T-helper 2 cell (primary cell): ENCODE measurements at places on chromosomes 4 and X.

GRCh38 chrX:130418066-130418465, 16.3 kb downstream of the RBMX2 start:
- no peak for DNase-seq

- no peak for DNase-seq
Observed at GRCh38 chrX:79623098-79623762, 256.1 kb upstream of the ITM2A start.

DNA sequence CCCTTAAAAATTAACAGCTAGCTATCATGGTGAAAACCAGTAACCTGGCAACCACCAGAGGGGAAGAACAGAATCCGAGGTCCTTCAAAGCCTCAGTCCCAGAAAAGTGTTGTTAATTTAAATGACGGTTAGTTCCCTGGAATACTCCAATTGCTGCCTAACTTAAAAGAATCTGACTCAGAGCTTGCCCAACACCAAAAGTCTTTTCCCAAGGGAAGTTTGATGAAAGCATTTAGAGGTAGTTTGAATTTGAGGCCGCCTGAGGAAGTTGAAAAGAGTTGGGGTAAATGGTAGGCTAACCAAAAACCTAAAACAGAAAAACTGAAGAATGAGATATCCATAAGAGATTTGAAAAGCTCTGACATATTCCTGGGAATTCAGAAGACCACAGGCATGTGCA, 46.6 kb downstream of the IL13RA2 start:
- no peak for DNase-seq

DNA sequence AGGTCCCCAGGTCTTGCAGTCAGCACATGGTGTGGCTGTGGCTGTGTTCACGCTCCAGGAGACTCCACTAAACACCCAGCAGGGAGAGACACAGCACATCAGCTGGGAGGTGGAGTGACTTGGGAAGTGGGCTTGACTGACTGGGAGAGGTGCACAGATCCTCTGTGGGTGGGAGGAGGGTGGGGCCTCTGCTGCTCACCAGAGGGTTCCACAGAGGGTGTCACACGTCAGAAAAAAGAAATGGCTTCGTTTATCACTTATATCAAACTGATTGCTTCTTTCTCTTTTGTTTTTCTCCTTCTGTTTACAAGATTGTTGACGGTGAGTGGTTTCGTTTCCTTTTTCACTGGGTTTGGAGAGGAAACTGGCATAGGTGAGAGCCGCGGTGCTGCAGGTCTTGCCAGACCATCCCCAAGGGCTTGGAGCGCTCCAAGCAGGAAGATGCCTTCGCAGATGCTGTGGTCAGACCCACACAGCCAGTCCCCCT, 24.8 kb upstream of the FAM193A start:
- no peak for DNase-seq

DNA sequence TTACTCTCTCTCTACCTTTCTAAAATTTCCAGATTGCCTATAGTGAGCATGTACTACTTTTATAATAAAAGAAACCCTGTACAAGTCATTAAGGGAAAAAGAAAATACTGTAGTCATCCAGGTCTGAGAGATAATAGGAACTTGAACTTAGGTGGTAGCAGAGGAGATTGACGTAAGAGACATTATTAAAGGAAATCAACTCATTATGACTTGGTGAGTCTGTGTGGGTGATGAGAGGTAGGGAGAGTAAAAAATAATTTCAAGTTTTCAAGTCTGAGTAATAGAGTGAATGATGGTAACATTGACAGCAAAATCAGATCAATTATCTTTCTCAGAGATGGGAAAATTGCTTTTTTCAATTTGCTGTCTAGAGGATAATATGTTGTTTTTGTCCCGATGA, 44.0 kb upstream of the ZCCHC12 start:
- no peak for DNase-seq

GRCh38 chrX:151996347-151996746, 21.9 kb upstream of the GABRE start:
- DNase-seq = no peak

DNA sequence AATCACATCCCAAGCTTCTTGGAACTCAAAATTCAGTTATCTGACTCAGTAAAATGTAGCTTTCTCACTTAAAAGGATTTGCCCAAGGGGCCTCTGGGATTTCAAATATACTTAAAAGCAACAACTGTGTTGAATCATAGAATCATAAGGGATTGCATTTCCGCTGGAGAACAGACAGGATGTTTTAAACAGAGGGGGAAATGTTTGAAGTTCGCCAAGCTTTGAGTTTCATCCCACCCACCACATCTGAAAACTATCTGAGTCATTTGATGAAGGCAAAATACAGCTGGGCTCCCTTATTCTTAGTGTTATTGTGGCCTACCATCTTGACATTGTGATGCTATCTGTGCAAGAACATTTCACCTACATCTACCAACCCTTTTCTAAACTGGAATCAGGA, 73.5 kb downstream of the PPP1R2C start:
- DNase-seq = peak; percentile 4

DNA sequence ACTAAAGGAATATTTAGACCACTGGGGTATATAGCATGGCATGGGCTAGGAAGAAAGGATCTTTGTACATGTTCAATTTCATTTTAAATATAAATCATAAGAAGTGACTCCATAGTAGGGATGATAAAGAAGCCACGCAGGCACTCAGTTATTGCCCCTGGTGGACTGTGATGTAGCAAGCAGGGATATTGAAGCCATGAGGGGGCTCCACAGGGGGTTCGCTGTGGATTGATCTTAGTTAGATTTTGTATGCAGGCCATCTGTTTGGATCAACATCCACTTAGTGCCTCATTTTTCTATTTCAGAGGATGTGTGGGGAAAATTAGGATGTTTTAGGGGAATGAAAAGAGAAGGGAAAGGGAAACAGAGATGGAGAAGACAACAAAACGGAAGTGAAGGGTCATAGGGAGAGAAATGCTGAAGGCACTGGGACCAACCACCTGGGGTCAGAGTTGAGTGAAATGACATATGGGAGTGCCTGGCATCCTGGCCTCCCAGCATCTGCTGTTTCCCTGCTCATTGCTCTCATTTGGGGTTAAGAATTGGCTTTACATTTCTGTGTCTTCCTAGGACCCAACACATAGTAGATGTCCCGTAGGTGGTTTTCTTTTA, 11.2 kb upstream of the FREM3 start:
- DNase-seq = no peak

DNA sequence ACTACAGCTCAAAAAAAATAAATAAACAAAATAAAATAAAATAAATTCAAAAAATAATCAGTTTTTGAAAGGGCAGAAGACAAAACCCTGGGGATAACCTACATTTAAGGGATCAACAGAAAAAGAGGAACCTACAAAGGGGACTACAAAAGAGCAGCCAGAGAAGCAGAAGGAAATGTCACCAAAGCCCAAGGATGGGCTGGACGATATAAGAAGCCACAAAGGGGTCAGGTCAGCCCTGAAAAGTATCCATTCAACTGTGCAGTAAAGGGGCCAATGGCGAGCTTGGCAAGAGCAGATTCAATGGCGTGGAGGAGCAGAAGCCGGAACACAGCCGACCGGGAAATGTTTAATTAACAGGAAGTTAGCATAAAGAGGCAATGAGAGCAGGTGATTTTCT, 16.9 kb downstream of the ACOT9 start:
- no peak for DNase-seq

GRCh38 chr4:89117115-89117514, 5.8 kb downstream of the TIGD2 start:
- DNase-seq = no peak

GRCh38 chrX:26100421-26100920, 37.7 kb upstream of the MAGEB18 start:
- no peak for DNase-seq

- DNase-seq = no peak
Observed at GRCh38 chrX:118694638-118695037, 32.8 kb upstream of the IL13RA1 start.

DNA sequence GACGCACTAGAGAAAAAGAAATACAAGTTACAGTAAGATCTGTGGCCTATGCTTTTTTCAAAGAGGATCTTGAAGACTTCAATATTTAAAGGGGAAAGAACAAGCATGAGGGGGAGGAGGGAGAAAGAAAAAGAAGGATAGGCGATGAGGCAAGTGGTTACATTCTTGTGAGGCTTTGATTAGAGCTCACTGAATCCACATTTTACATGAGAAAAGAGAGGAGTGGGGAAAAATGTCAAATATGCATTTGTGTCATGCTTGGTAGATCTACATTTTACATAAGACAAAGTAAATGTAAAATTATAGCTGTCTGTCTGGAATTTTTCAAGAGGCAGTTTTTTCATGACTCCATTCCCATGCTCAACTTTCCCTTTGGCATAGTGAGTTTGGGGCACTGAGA, 965.9 kb downstream of the FSTL5 start:
- no peak for DNase-seq

DNA sequence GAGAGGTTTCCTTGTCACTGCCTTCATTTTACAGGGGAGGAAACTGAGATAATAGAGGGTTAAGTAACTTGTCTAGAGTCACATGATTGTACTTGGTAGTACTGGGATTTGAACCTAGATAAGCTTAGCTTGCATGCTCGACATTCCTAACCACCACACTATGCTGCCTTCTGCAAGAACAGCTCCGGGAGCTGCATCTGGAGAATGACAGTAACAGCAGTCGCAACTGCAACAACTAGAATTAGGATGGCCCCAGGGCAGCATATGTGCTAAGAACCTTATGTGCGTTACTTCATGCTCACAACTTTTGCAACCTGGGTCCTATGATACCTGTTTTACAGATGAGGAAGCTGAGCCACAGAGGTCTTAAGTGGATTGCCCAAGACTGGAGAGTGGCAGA, 89.5 kb upstream of the LCORL start:
- no peak for DNase-seq

GRCh38 chrX:25344161-25344936, 328.6 kb upstream of the ARX start:
- DNase-seq = no peak

- DNase-seq = no peak
Observed at GRCh38 chr4:73816814-73817213, 19.7 kb upstream of the CXCL6 start.

GRCh38 chrX:122770581-122770980, 413.5 kb upstream of the GRIA3 start:
- DNase-seq = no peak

GRCh38 chrX:118976599-118977340, 2.4 kb downstream of the LONRF3 start:
- DNase-seq = no peak

- no peak for DNase-seq
Observed at GRCh38 chrX:52852110-52852860, 15.6 kb downstream of the XAGE3 start.

- DNase-seq = no peak
Observed at GRCh38 chr4:90670183-90670582, 543.0 kb downstream of the CCSER1 start.

GRCh38 chr4:96912716-96913115, 1072.8 kb downstream of the PDHA2 start:
- DNase-seq = no peak

DNA sequence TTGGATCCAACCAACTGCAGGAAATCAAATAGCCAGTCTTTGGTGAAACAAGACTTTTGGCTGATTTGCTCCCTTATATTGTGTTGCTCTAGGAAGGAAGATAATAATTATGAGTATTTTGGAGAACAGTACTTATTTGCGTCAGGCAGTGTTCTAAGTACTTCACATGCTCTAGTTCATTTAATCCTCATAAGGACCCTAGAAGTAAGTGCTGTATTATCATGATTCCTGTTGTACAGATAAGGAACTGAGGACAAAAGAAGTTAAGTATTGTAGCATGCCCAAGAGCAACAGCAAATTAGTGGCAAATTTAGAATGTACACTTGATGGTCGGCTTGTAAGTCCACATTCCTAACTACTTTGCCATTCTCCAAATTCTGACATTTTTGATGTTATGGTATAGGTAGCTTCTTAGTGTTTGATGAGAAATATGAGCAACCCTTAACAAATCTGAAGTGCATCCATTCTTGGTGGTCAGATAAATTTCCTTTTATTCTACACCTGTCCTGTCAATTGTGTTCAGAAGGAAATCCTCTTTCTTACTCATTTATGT, 72.0 kb downstream of the SPRY1 start:
- no peak for DNase-seq

- peak; percentile 89 for DNase-seq
Observed at GRCh38 chrX:71111141-71111843, at the start of gene IL2RG. Gene IL2RG, minus strand, starts transcription at chrX:71111577. Its CDS starts 38 bp downstream, at chrX:71111539.

DNA sequence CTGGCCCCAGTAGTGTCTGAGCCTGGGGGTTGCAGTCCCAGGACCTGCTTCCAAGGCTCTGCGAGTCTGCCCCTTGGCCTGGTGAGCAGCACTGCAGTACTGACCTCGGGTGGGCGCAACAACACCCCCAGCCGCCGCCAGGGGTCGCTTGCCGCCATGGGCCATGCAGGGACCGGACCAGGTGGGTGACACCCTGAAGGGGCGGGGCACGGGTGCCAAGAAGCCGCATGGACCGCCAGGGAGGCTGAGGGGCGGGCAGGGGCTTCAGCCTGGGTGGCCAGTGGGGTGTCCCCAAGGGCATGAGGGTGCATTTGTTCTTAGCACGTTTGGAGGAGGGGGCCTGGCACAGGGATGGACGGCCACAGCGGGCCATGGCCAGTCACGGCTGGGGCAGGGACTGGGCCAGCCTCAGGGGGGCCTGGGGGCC, 25.0 kb downstream of the TACC3 start:
- DNase-seq = peak; percentile 56

DNA sequence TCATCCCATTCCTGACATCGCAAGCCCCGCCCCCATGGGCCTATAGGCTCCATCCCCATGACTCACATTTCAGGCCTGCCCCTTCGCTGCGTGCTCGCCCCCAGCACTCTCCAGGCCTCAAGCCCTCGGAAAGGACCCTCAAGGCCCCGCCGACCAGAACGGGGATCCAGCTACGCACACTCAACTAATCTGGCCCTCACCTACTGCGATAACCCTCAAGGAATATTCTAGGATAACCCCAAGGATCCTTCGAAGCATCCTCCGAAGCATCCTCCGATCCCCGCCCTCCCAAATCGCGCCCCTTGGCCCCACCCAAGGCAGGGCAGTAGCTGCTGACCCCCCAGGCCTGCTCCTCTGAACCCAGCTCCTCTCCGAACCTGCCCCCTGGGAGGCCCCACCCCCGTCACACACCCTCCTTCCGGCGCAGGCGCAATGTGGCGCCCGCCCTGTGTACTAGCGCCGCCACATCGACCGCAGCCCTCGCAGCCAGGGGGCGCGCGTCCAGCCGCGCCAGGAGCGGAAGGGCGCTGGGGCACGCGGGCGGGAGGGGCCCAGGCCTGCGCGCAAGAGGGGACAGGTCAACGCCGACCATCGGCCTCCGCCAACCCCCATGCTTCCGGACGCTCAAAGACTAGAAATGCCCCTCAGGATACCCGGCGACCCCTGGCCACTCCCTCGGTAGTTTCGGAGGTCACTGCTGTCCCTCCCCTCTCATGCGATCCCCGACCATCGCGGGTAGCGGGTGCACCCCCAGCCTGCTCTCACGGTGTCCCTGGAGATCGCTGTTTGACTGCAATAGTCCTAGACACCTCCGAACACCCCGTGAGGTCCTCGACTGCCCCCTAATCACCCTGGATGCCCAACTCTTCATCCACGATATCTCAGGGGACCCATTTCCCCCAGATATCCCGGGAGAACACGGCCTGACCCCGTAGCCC, 6.4 kb upstream of the MAGIX start:
- DNase-seq = peak; percentile 87

- DNase-seq = no peak
Observed at GRCh38 chr4:174490451-174490961, 31.8 kb downstream of the HPGD start.

GRCh38 chr4:2302387-2303119, 40.6 kb upstream of the MXD4 start:
- no peak for DNase-seq

GRCh38 chr4:120049732-120050494, 16.7 kb downstream of the MAD2L1 start:
- peak; percentile 72 for DNase-seq

GRCh38 chrX:7889680-7890079, 37.5 kb downstream of the PNPLA4 start:
- no peak for DNase-seq
